CD8-positive, alpha-beta memory T cell (primary cell): ENCODE measurements at places on chromosomes 6 and 20. TPM values are rescaled to one million over a fixed set of nuclear protein-coding genes. Genes with fewer than 3 reads are reported as not detected.
A peak's percentile ranks its signal among the peaks of the same experiment; 100 is the strongest.

Gene ELMO2
- 84.3 TPM for polyA plus RNA-seq

- peak; percentile 35 for DNase-seq
Measured at GRCh38 chr6:31351401-31352309, 5.3 kb downstream of the HLA-B start.

DNA sequence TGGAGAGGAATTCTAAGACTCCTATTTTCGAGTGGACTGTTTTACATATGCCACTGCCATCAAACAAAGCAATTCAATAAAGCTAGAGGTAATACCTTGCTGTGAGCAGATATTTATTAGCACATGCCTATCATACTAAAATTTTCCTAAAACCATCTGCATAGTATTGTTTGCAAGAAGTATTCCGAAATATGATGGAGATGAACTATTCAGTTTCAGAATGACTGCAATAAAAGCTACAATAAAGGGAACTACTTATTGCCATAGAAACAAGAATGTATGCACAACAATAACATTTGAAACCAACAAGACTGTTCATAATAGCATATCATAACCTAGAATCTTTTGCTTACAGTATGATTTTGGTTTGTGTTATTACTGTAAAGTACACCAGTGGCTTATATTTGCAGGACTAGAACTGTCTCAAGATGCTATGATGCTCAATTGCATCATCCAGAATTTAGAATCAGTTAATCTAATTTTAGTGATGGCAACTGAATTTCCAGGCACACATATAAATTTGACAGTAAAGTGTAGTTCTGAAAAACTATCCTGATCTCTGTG, 144.3 kb downstream of the GRIK2 start:
- no peak for DNase-seq

- no peak for DNase-seq
Measured at GRCh38 chr6:144586986-144587385, 301.9 kb downstream of the UTRN start.

DNA sequence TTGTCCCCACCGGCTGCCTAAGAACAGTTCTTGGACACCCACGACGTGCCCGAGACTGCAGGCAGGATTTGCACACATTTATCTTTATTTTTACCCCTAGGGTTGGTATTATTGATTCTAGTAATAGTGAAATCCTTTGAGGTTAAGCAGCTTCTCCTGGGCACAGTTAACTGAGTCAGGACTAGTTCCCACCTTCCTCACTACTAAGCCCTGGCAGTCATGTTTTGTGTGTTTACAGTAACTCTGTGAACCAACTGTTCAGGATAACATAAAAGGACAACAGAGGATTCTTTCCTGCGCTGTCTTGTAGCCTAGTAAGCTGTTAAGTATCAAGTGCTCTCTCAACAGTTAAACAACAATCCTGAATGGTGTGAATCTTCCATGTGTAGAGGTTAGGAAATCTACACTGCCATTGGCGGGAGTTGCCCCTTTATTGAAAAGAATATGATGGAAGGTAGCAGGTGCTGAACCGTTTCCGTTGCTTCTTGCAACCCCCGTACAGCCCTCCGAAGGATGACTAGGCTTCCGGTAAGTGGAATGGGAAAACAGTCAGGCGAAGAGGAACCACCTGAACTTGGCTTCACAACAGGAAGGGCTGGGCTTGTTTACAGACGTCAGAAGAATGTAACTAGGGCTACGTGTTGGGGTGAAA, 979 bp upstream of the SOD2 start:
- DNase-seq, result peak; percentile 62

GRCh38 chr6:151689499-151690201, 117.8 kb upstream of the ESR1 start:
- DNase-seq, result no peak

DNA sequence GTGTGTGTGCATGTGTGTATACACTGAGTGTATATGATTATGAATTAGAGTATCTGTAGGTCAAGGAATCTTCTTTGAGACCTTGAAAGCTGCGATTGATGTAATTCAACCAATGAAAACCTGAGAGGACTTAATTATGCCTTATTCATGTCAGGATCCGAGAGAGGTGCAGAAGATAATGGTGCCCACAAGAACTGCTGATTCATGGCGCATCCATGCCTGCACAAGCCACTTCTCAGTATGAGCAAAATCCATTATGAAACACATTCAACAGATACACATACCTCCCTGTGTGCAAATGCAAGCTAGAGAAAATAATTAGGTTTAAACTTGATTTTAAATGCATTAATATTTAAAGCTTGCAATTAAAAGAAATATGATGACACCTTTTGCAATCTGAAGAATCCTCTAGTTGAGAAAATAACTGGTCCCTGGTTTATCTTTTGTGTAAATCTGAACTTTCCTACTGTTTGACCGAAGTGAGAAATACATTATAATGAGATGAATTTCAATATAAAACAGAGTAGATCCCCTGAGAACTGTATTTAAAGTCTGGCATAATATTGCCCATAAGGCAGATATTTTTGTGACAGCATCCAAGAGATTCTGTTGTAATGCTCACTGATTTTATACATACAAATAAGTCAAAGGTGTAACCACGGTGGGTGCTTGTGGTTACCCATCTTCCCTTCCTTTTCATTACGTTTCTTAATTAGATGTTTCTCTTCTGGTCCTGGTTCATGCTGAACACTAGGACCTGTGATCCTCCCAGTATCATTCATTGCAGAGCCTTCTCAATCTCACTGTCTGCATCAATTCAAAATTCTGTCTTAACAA, 45.6 kb downstream of the LY86 start:
- DNase-seq, result no peak

Gene ID4
- polyA plus RNA-seq, result not detected

Gene IL17A
- not detected for polyA plus RNA-seq

Gene SNAP91
- not detected for polyA plus RNA-seq

- no peak for DNase-seq
Measured at GRCh38 chr20:59082981-59083380, 40.4 kb upstream of the PRELID3B start.

- no peak for DNase-seq
Measured at GRCh38 chr6:146896062-146896813, 297.5 kb downstream of the ADGB start.

- DNase-seq, result no peak
Measured at GRCh38 chr6:87753131-87753685, 51.2 kb upstream of the AKIRIN2 start.

Gene ASCC3
- polyA plus RNA-seq, result 26.8 TPM

DNA sequence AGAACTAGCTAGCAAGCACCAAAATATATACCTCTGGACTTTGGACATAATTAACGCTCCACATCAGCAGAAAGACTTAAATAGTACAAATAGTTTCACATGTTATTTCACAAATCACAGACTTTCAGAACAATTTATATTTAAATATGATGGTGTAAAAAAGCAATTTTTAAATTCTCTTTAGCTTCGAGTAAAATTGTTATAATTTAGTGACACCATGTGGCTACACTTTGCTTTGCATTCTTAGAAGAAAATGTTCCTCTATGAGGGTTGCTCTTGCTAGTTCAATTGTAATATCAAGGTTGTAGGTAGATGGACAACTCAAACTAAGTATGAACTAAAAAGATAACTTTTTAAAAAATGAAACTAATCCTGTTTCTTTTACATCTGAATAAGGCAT, 69.0 kb downstream of the BTBD9 start:
- no peak for DNase-seq

Gene HNF4A
- not detected for polyA plus RNA-seq

Gene SGK2
- polyA plus RNA-seq, result not detected

Gene LY86
- polyA plus RNA-seq, result 2.4 TPM

- DNase-seq, result no peak
Measured at GRCh38 chr6:42320762-42321161, 103.1 kb upstream of the MRPS10 start.

GRCh38 chr20:46803123-46804020, 91.3 kb upstream of the EYA2 start:
- DNase-seq, result no peak

DNA sequence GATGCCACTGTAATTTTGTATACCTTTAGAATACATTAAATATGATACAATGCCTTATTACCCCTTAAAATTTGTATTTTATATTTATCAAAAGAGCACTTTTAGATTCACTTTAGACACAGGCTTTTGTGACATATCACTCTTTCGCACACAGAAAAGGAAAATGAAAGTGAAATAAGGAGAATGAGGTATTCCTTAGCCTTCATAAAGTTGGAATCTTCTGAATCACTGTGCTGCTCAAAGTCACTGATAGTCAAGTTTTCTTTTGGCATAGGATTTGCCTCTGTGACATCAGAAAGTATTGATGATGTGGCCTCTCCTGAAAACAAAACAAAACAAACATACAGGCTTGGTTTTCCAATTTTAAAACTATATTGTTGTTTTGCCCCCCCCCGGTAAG, 1097.1 kb downstream of the KIF16B start:
- no peak for DNase-seq

Gene NCR2
- polyA plus RNA-seq, result not detected

Gene EFHC1
- 1.9 TPM for polyA plus RNA-seq

Gene SRMS
- not detected for polyA plus RNA-seq

- no peak for DNase-seq
Measured at GRCh38 chr6:144162977-144163376, 12.7 kb downstream of the STX11 start.

Gene SLC16A10
- polyA plus RNA-seq, result 2.2 TPM

Gene MLIP
- polyA plus RNA-seq, result not detected

Gene RAD21L1
- not detected for polyA plus RNA-seq

GRCh38 chr6:137165375-137166246, 7.8 kb downstream of the IL22RA2 start:
- DNase-seq, result no peak

GRCh38 chr6:150930841-150931240, 65.3 kb downstream of the MTHFD1L start:
- no peak for DNase-seq

Gene ADGRF5
- not detected for polyA plus RNA-seq

Gene PSMG4
- 50.4 TPM for polyA plus RNA-seq

Gene NNAT
- not detected for polyA plus RNA-seq

- DNase-seq, result no peak
Measured at GRCh38 chr6:13910443-13910842, 14.3 kb upstream of the RNF182 start.

- DNase-seq, result no peak
Measured at GRCh38 chr20:33576432-33577125, 85.5 kb upstream of the C20orf144 start.

GRCh38 chr6:88920088-88920487, 43.3 kb downstream of the RNGTT start:
- DNase-seq, result no peak

DNA sequence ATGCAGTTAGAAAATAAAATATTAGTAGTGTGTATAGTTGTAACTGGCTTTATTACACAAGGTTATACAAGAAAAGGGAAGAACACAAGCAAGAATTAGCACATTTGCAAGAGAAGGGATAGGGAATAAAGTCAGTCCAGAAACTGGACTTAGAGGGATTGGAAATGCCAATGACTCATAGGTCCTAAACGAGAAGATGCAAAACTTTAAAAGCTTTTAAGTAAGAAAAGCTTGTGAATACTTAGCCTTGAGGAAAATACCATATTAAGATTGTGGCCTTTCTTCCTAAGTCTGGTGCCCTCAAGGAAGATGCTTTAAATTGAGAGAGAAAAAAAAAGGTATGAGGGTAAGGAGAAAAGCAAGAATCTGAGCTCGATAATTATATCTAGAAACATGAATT, 102.3 kb upstream of the MCHR2 start:
- no peak for DNase-seq

- DNase-seq, result peak; percentile 6
Measured at GRCh38 chr6:170516783-170517616, 36.1 kb downstream of the PSMB1 start.

DNA sequence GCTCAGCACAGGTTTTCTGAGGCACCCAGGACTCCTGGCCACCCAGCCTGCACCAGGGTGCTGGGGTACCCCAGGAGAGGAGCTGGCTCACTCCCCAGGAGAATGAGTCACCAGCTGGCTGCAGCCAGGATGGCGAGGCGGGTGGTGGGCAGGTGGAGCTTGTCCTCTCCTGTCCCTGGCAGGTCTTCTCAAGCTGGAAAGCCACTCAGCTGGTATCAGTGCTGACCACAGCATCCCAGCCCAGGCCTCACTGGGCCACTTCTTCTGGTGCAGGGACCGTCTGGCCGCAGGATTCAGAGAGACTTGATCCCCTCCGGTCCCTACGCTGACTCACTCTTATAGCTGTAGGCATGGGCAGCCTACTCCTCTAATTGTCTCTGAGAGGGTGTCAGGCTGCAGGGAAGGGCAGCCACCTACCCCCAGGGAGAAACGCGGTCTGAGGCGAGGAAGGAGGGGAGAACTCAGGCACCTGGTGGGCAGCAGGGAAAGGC, 22.2 kb downstream of the TFEB start:
- no peak for DNase-seq

GRCh38 chr20:32792316-32792715, 27.4 kb upstream of the MAPRE1 start:
- DNase-seq, result no peak

- DNase-seq, result no peak
Measured at GRCh38 chr6:46059608-46060007, 43.9 kb upstream of the CLIC5 start.

GRCh38 chr20:62142252-62143080, 728 bp downstream of the PSMA7 start:
- no peak for DNase-seq

Gene ATP9A
- polyA plus RNA-seq, result 0.46 TPM

Gene HSPA1A
- polyA plus RNA-seq, result 34.1 TPM

Gene CD40
- polyA plus RNA-seq, result 2.8 TPM

- no peak for DNase-seq
Measured at GRCh38 chr6:102039441-102039840, 645.9 kb downstream of the GRIK2 start.

Gene ESF1
- polyA plus RNA-seq, result 7.5 TPM

GRCh38 chr20:1401451-1401907, 8.6 kb upstream of the FKBP1A start:
- DNase-seq, result no peak

DNA sequence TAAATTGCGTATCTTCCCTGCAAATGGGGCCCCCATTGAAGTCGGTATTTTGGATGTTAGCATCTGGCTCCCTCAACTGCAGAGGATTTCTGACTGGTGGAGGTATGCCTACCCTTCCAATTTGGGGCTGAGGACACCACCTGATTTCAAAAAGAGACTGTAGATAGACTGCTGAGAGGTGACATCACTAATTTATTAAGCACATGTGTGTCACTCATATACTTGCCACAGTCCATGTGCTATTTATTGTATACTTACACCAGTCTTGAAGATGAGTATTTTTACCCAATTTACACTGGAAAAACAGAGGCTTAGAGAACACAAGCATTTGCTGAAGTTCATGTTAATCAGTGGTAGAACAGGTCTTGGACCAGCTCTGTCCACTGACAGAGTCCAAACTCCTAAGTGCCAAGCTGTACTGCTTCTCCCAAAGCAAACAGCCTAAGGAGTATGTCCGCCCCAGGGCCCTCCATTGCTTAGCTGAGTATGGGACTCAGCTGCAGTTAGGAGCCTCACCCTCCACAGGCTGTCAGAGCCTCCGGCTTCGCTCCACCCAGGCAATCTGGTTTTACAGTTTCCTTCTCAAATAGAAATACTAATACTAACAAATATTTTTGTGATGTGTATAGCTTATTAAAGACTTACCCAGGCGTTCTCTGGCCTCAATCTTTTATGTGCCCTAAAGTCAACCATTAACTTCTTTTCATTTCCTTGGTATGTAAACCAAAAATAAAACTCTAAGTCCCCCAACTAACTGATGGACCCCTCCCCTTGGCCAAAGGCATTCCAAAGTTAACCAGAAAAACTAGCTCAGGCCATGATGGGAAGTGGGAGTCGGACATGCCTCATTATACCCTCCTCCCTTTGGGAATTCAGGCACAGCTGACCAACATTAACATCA, 17.5 kb downstream of the RIN2 start:
- no peak for DNase-seq

- DNase-seq, result no peak
Measured at GRCh38 chr20:55239269-55239668, 763.9 kb downstream of the DOK5 start.
